ENCODE measurements at places on chromosomes 2 and 18.

DNA sequence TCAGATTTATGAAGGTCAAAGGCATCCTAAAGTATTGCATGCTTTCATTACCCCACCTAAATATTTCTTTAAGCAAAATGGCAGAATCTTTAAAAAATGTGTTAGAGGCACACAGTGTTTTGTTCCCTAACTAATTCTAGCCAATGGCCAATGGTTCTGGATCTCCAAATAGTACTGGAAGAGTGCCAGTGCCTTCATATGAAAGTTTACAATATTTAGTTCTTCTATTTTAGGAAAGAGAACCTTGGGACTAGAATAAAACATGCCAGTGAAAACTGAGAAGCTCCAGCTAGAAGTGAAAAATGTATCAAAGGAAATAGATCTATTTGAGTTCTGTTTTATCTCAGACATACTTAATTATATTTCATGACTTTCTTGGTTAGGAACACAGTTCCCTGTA, 37.1 kb downstream of the TACR1 start:
- DNase-seq, result no peak

DNA sequence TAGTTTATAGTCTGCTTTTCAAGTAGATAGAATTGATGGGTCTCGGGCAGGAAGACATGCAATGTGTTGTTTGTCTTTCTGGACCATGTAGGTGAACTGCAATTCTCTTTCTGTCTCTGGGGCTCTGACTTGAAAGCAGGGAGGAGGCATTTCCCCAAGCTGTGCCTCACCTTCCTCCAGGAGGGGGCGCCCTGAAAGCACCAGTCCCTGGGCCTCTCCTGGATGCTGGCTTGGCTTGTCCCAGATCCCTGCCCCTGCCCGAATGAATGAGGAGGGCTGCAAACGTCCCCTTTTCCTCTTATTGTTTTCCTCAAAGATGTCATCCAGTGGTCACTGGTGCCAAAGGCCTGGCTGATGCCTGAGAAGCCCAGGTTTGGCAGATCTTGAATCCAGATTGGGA, 270.6 kb downstream of the CELF4 start:
- DNase-seq, result no peak

DNA sequence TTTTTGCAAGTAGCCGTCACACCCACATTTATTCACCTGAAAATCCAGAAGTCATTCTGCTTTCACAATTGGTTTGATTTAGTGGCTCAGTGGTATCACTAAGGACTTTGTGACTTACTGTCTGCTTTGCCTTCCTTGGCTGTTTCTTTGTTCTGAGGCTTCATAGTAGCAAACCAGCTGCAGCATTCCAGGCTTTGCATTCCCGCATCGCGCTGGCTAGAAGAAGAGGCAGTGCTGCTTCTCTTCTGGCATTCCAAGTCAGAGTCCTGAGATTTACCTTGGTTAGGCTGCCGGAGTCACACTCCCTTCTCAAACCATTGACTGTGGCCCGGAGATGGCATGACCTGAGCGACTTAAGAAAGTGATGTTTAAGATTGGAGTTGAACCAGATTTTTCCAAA, 35.1 kb downstream of the MYO1B start:
- DNase-seq, result no peak

DNA sequence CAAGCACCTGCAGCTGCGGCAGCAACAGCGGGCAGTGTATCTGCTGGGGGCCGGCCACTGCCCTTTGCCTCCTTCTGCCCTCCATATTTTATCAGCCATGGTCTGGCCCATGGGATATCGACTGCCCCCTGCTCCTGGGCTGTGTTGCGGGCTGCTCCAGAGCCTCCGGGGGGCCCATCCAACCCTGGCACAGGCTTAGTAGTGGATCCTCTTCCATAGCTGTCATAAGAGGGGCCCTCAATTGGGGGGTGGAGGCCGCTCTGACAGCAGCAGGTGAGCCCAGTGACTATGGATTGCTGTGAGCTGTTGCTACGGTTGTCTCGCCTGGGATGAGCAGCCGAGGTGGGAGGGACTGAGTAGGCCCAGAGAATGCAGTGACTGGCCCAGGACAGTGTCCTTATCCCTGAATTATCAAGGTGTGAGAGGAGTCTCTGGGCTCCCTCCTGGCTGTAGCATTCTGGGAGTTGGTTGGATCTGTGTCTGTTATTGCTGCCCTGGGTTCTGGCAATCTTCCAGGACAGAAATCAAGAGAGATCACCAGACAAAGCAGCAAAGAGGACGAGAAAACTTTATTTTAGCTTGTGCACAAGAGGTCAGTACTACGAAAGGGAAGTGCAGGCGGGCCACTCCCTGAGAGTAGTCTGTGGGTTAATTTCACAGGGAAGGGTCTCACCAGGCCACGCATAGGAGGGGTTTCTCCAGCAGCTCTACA, 145.1 kb downstream of the ASB1 start:
- DNase-seq, result no peak

DNA sequence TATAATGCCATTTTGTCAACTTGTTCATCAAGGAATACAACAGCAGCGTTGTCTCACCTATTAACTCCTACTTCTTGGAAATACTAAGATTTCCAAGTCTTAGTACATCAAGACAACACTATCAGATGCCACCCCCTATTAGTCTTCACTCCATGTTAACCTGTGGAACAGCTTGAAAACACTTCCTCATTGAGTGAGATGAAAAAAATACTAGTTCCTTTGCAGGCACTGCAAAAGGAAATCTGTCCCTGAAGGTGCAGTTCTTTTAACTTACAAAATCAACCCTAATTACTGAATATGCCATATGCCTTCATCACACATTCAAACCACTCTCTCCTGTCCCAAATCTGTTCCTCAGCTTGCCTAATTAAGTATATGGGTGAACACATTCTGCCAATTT, 4.0 kb downstream of the CWC22 start:
- no peak for DNase-seq

DNA sequence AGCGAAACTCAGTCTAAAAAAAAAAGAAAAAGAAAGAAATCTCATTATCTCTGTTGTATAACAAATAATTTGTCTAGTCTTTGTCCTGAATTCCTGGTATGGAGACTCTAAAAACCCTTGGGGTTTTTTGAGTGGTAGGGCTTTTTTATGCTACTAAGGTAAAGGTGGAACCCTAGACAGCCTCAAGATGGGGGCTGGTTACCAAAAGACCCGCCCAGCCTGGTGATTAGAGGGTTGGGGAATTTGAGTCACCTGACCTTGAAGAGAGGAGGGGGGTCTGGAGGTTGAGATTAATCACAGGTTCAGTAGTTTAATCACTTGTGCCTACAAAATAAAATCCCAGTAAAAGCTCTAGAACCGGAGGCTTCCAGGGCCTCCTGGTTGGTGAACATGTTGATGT, 17.6 kb downstream of the SOWAHC start:
- no peak for DNase-seq

GRCh38 chr2:56801770-56802169, 618.0 kb downstream of the CCDC85A start:
- no peak for DNase-seq

DNA sequence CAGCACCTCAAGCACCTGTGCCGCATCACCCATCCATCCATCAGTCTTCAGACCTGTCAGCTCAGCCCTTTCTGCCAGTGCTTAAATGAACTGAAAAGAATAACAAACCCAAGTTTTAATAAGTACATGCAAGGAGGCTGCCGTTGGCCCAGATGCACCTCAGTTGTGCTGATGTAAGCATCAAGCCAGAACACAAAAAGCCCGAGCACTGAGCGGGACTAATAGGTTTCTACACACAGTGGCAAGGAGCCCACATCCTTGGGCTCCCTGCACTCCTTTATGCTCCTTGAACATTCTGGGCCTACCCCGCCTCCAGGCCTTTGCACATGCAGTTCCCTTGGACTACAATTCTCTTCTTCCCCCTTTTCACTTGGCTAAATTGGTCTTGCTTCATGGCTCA, 165.6 kb downstream of the ALK start:
- no peak for DNase-seq

GRCh38 chr2:147442816-147443215, 402.0 kb upstream of the ACVR2A start:
- no peak for DNase-seq

- no peak for DNase-seq
Measured at GRCh38 chr2:221389904-221390303, 182.2 kb downstream of the EPHA4 start.

DNA sequence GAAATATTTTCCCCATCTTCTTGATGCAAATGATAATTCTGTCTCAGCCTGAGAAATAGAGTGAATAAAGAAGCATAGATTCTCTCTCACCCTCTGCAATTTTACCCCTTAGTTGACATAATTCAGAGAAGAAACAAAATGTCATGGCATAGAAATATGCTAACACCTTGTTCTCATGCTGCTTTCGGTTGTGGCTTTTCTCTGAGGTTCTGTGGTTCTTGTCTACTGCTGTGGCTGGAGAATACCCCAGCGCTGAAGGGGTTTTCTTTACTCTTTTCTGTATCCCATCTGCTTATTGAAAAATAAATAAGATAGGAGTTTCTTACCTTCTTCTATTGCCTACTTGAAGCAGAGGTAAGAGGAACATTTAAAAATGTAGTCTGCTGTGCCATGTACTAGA, 15.4 kb upstream of the RAB27B start:
- no peak for DNase-seq

DNA sequence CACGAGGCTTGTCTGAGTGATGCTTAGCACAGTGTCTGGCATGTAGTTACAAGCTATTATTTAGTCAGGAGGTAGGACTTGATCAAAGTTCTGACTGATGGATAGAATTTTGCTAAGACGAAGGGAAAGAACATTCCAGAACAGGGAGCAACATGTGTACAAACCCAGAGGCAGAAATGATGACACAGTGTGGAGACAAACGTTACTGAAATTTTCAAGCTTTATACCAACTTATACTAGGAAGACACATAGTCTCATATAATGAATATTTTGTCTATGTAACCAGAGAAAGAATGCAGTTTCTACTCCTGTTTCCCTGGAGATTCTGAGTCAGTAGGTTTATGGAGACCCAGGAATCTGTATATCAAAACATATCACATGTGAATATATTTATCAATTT, 123.4 kb downstream of the FAM124B start:
- DNase-seq, result no peak

DNA sequence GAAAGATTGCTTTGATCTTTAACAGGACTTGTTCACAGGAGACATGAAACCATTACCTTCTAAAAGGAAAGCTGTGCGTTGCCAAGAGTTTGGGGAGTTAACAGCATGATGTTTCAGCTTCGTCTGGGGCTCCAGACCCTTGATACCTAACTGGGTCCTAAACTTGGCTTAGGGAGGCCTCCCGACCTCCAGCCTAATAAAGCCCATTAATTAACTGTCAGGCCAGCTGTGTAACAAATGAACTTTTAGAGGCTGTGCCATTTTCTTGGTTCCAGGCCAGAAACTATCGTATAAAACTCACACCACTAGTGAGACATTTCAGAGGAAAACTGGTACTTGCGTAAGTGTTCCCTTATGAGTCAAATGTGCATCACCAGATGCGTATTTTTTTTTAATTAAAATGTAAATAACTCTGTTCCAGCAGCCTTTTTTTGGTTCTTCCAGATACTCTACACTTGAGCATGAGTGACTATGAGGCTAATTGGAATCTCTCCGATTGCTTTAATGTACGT, 236.5 kb downstream of the BCL2 start:
- DNase-seq, result no peak

DNA sequence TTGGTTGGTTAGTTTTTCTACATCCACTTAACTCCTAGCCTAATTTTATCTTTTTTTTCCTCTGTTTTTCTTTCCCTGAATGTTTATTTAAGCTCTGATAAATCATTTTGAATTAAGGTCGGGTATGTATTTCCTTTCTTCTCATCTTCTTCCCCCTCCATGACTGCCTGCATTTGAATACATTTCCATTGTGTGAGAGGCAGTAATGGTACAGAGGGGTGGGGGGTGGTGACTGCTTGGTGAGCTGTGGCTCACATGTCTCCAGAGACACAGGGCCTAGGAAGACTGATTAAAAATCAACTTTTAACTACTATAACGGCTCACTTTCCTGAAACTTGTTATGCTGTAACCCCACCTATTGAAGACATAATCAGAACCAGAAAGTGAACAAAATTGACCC, 58.0 kb downstream of the NEDD4L start:
- no peak for DNase-seq

DNA sequence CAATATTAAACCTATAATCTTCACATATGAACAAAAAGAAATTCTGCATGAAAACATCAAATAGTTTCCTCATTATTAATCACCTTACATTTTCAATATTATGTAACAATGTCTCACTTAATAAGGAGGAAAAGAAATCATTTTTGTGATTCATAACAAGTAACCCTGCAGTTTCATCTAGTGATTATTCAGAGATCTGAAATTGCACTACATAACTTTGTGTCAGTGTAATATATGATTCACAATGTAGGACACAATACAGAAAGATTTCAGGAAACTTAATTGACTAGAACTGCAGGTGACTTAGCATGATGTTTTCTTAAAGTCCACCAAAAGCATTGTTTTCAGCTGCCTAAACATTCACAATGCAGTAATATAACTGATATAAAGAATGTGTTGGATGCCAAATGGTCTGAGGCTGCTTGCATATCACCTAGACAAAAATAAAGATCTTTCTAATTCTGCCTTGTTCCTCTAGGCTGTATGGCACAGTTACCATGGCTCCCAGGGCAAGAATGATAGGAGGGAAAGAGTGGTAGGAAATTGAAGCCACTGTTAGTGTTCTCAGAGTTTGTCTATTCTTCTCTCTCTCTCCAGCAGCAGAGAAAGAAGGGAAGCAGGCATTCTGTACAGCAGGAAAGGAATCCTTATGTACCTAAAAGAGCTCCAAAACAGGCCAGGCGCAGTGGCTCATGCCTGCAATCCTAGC, 366.6 kb downstream of the FSIP2 start:
- no peak for DNase-seq

DNA sequence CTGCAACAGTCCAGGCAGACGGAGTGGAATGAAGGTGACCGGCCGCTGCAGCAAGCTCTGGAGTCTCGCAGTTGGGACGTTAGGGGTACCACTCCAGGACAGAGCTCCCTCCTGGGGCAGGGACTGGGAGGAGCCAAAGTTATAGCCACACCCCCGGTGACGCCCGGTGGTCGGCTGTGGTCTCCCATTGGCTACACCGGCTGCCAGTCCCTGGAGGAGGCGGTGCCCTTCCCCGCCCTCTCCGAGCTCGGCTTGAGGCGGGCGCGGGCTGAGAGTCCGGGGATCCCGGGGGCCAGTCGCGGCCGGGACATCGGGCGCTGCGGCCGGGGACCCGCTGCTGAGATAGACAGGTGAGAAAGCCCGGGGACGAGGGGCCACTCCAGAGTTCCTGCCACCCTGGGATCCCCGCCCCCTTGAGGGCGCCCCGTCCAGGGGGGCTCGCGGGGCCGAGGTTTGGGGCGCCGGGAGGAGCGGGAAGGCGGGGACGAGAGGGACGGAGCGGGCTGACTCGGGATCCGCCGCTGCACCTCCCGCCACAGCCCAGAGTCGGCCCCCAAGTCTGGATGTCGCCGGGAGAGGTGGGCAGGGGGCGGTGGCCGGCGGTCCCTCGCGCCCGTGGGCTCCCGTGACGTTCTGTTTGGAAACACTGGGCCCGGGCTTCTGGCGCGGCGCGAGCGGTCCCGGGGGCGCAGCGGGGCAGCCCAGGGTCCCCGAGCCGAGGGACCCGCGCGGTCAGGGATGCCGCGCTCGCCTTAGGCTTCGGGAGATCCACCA, at the start of gene PLEKHH2:
PLEKHH2 (plus strand) TSS at position 231 of the 774 bp plus-strand sequence. CDS start 7,414 bp downstream, outside the sequence.
- DNase-seq, result peak; percentile 88

Measured in T-cell (primary cell).